Activated naive CD8-positive, alpha-beta T cell treated with anti-CD3 and anti-CD28 coated beads, Interleukin-2, amount 50 U/mL, for 16 hours (primary cell): ENCODE measurements at places on chromosomes 1 and 21.

- DNase-seq, result no peak
Observed at GRCh38 chr1:234655328-234656069, 45.5 kb upstream of the IRF2BP2 start.

DNA sequence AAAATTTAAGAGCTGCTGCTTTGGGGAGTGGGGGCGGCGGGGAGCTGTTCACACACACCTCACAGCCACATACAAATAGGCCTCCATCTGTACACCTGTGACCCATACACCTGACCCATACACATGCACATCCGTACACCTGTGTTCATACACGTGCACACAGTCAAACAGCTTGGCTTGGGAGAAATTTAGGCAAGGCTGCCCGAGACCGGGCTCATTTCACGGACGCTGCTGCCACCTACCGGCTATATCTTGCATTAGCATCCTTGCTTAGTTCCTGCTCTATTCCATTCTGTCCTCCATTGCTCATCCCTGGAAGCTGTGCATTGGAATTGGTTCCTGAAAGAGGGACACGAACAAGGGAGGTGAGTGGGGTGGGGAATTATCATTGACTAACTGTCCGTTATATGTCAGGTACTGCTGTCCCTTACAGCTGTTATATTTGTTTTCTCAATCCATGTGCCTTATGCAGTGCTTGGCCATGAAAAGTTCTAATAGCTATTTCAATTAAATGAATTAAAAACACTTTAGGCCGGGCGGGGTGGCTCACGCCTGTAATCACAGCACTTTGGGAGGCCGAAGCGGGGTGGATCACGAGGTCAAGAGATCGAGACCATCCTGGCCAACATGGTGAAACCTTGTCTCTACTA, 37.1 kb upstream of the EPB41 start:
- peak; percentile 49 for DNase-seq

DNA sequence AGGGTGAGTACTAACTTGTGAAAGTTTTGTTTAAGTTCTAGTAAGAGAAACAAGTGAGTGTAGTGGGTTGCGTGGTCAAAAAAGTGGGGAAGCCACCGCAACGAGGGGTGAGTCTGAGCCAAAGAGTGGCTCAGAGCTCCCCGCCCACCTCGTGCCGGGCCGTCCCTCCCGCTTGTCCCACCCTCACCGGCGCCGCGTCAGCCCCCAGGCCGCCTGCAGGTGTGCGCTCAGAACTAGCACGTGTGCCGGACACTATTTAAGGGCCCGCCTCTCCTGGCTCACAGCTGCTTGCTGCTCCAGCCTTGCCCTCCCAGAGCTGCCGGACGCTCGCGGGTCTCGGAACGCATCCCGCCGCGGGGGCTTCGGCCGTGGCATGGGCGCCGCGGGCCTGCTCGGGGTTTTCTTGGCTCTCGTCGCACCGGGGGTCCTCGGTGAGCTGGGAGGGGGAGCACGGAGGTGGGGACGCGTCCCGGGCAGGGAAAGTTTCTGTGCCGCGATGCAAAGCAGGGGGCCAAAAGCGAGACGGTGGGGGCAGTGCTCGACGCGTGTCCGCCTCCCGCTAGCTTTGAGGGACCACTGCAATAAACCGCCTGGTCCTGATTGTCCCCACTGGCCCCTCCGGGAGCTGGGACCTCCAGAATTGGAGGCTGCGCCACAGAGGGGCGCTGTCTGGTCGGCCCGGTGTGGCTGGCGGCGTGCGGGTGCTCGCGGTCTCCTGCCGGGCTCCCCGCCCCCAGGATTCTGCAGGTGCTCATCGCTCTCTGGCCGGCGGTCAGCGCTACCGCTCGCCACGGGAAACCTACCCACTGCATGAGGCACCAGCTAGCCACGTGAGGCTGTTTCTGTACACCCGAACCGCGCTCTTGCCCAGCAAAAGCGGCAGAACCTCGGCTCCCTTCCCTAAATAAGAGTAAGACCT, at the start of gene CR2:
Gene CR2 (plus strand): TSS at position 283 of the 919 bp plus-strand sequence. CDS start 91 bp downstream, at position 374.
- peak; percentile 56 for DNase-seq

DNA sequence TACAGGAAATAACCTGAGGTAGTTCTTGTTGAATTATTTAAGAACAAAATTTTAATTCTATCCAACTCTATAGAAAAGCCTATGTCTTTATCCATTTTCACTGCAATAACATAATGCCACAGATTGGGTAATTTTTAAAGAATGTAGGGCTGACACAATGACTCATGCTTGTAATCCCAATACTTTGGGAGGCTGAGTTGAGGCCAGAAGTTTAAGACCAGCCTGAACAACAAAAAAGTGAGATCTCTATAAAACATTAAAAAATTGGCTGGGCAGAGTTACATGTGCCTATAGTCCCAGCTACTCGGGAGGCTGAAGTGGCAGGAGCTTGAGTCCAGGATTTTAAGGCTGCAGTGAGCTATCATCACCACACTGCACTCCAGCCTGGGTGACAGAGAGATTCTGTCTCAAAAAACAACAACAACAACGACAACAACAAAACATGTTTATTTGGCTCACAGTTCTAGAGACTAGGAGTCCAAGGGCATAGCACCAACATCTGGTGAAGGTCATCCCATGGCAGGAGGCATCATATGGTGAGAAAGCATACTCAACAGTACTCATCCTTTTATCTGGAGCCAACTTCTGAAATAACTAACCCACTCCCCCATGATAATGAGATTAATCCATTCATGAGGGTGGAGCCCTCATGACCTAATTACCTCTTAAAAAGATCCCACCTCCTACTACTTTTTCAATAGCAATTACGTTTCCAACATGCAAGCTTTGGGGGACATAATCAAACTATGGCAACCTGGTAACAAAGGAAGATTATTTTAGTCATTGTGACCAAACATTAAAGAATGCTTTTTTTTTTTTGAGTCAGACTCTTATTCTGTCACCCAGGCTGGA, 59.6 kb downstream of the ABL2 start:
- no peak for DNase-seq

- no peak for DNase-seq
Observed at GRCh38 chr21:45766501-45766900, 123.0 kb downstream of the PCBP3 start.

GRCh38 chr1:31936981-31937299, 1.2 kb downstream of the PTP4A2 start:
- DNase-seq, result no peak

DNA sequence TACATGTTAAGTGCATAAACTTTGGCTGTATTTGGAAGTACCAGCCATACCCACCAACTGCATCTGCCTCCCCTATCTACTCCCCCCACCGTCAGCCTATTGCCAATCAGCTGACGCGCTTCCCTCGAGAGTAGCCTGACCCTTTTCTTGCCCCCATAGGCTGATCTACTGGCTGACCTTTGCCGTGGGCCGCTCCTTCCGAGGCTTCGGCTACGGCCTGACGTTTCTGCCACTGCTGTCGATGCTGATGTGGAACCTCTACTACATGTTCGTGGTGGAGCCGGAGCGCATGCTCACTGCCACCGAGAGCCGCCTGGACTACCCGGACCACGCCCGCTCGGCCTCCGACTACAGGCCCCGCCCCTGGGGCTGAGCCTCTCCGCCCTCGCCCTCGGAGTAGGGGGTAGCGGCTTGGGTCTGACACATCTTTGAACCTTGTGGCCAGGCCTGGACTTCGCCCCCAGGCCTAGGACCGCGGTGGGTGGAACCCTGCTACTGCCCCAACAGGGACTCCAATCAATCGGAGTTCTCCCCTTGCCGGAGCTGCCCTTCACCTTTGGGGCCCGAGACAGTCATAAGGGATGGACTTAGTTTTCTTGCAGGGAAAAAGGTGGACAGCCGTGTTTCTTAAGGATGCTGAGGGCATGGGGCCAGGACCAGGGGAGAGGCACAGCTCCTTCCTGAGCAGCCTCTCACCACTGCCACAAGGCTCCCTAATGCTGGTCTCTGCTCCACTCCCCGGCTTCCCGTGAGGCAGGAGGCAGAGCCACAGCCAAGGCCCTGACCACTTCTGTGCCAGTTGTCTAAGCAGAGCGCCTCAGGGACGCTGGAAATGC, 4.0 kb downstream of the GLMP start:
- DNase-seq, result no peak

DNA sequence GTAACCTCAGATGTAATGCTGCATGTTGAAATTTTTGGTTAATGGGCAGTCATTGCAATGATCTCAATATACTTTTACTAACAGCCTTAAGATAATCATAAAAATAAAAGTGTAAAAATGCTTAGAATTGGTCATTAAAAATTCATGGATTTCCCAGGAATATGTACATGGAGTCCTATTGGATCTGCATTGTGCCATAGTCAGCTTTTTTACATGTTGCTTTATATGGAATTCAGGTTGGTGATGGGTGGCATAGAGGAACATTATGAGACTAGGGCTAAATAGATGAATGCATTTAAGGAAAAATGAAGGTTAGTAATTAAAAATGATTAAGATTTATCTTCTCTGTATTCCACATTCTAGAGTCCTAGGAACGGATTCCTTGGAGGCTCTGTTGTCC, 103.2 kb downstream of the SLC35F3 start:
- DNase-seq, result no peak
